Stimulated activated naive CD4-positive, alpha-beta T cell (primary cell): ENCODE measurements at places on chromosomes 2 and 18.

GRCh38 chr2:109479804-109480203 lies 134.0 kb downstream of the SEPTIN10 start:
- no peak for DNase-seq

GRCh38 chr2:16392647-16393499 lies 272.8 kb downstream of the CYRIA start:
- no peak for DNase-seq

- DNase-seq: no peak
Measured at GRCh38 chr2:167570370-167570769, 677.0 kb downstream of the STK39 start.

DNA sequence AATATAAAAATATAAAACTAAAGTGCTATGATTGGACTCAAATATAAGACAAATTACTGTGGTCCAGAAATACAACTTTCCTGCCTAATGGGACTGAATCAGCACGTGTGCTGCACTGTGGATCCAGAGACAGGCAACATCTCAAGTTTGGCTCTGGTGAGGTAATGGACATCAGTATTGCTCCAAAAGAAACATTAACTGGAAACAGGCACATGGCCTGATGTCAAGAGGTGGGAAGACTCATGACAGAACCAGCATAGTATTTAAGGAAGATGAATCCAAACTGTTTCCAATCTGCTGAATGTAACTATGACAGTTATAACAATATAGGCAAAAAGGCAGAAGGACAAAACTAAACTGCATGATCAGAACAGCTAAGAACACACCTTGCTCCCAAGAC lies 354.6 kb downstream of the FSIP2 start:
- DNase-seq: no peak

DNA sequence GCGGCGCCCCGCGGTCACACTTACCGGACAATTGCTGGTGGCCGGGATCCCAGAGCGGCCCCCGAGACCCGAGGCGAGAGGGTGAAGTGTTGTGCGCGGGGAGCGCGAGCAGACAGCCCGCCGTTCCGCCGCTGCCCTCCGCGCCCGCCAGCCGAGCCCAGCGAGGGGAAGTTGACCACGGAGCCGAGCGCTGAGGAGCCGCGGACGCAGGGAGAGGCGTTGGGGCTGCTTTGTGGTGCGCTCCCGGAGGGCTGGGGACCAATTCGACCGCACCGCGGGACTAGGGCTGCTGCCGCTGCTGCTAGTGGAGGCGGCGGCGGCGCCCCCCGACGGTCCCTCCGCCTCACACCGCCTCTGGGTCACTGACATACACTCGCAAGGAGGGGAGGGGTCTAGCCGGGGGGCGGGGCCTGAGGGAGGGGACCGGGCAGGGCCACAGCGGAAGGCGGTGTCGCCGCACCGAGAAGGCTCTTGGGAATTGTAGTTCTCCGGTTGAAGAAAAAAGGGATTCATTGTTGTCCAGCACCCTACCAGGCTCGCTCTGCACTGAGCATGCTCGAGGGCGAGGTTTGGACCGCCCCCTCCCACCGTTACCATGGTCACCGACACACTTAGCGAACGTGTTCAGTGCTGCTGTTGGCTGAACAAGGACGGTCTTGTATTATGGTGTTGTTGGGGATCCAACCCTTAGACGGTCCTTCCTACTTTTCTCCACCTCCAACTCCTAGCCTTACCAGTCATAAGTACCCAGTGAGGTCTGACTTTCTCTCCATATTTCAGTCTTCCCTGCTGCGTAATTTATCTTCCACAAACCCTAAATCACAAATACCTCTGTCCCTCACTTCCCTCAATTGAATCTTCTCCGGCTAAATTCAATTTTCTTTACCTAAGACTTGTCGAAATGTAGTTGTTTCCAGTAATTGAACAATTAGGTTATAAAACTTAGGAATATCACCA lies at the start of gene PELI1:
Gene PELI1, minus strand, starts transcription at position 364 of the 957 bp plus-strand sequence. CDS start 36,110 bp downstream, outside the sequence.
- DNase-seq: peak; percentile 93

- no peak for DNase-seq
Measured at GRCh38 chr2:241905716-241906377, 36.3 kb downstream of the RTP5 start.

GRCh38 chr2:96484091-96484490 lies 21.1 kb downstream of the NEURL3 start:
- no peak for DNase-seq

- DNase-seq: no peak
Measured at GRCh38 chr2:16130541-16130880, 190.2 kb downstream of the MYCN start.

DNA sequence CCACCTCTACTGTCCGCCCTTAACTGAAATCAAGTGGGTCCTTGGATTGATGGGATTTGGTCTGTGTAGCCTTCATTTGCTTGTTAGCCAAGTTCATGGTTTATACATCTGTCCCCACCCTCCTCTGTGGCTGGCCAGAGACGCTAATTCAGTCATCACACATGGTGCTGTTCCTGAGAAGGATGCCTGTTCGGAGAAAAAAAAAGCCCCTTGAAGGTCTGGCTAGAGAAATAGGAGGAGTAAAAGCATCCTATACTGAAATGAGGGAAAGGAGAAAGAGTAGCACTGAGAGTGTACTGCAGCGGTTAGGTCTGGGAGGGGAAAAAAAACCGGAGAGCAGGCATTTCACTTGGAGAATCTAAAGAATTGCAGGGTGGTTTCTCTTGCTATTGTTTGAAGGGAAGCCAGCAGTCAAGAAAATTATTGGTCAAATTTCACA lies 180.6 kb upstream of the EPAS1 start:
- DNase-seq: no peak
